ENCODE measurements at places on chromosomes 1 and 21.

DNA sequence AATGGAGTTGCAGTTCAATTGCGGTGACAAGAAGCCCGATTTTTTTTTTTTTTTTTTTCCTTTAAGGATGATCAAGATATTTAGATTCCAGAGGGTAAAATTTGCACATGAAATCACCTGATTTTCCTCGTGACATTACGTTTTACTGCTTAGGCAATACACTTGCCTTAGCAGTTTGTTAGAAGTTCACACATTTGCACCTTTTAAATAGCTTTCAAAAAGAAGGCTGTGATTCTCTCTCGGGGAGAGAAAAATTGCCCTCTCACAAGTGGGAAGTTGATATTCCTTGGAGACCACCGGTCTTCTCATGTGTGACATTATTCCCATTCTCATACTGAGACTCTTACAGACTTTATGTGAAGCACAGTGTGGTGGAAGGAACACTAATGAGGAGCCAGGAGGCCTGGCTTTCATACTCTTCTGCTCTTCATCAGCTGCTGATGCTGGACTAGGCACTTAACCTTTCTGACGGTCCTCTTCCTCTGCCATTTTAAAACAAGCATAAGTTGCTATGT is 69.8 kb upstream of the HSPA13 start:
- no peak for DNase-seq

- no peak for DNase-seq
These were observed 18.6 kb downstream of the AK2 start for GRCh38 chr1:33018112-33018511.

GRCh38 chr21:32197896-32198295 is 81.0 kb downstream of the MIS18A start:
- no peak for DNase-seq

- no peak for DNase-seq
These were observed 5.3 kb upstream of the GSTM4 start for GRCh38 chr1:109650609-109651008.

- no peak for DNase-seq
These were observed 29.8 kb downstream of the SHISAL2A start for GRCh38 chr1:52662645-52663313.

- no peak for DNase-seq
These were observed 1245.1 kb upstream of the ADGRL4 start for GRCh38 chr1:80251591-80251990.

DNA sequence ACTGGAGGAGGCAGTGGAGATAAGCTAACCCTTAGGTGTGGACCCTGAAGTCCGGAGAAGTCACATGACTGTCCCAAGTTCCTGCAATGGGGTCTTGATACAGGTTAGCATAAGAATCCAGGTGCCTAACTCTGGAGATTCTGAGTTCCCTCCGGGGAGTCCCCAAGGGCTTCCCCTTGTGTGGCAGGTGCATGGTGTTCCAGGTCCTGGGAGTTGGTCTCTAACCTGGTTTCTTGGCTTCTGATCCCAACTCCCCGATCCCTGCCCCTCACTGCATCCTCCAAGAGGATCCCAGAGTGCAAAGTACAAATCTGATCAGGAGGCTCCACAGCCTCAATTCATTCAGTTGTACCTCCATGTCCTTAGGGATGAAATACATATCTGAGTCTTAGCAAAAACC is 9.3 kb upstream of the C8A start:
- no peak for DNase-seq

DNA sequence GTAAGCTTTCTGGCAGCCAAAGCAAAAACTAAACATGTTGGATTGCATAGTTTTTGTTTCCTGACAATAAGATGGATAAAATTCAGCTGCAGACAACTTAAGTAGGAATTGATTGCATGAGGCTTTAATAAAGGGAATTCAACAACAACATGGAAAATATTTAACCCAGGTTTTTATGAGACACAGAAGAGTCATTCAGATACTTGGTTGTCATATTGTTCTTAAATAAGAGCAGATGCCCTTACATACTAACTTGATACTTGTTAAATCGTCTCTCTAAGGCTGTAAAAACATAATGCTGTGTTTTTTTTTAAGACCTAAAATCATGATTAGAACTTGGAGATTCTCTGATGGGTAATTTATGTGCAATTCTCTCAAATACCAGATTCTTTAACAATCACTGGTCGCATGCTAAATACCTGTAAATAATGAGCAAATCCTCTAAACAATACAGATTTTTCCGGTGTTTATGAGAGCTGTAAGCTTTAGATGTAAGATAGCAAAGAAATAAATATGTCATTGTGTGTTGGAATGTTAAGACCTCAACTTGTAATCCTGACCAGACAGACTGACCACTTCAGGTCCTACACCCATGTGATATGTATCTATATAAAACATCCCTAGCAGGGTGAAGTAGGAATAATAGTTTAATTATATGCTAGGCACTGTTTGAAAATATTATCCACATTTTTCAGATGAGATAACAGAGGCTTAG is 37.8 kb upstream of the CD34 start:
- DNase-seq = no peak

DNA sequence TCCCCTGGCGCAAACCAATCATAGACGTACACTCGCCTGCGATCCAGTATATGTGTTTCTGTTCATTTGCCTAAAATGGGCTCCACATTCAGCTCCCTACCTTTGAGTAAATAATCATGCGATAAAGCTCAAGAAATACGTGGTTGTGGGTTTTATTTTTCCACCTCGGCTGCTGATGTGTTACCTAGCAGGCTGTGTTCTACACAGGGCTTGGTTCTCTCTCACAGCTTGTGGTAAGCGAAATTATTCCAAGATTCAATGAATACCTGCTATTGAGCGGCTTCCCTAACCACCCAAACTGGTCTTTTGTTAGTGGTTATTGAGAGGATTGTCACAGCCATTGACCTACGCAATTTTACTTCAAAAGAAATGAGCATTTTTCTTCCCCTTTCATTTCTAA is 180.2 kb downstream of the PBX1 start:
- DNase-seq = no peak

DNA sequence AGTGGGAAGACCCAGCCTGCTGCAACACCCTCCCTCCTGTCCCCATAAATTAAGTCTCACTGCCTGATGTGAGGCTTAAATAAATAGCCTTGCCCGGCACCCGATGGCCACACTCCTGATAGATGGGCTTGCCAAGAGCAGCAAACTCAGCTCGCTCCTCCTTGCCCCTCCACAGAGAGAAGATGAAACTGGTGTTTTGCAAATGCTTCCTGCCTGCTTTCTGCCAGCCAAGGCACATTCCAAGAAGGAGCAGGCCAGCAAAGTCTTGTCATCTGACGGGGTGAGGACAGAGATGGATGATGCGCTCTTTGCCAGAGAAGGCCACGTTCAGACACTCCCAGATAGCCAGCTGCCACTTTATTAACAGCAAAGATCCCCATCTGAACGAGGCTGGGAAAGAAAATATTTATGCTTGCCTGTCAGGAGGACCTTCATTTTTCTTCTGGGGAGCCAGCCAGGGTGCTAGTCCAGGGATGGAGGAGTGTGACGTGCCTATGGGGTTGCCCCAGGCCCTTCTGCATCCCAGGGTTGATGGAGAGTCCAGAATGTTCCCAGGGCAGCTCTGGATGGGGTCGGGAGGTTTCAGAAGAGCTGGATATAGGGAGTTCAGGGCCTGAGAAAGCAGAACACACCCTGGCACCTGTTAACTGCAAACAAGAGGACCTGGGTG is 265.4 kb downstream of the FOXD2 start:
- DNase-seq = no peak

- no peak for DNase-seq
These were observed 78.0 kb downstream of the HLX start for GRCh38 chr1:220957233-220957605.
